ENCODE measurements at places on chromosomes 7 and 10.

GRCh38 chr10:72088889-72089575, 681 bp upstream of the SPOCK2 start:
- no peak for DNase-seq

GRCh38 chr10:103451091-103451813, 918 bp downstream of the CALHM2 start:
- no peak for DNase-seq

GRCh38 chr7:20240080-20240926, 23.1 kb upstream of the MACC1 start:
- DNase-seq: no peak

GRCh38 chr10:34143466-34143865, 671.6 kb downstream of the PARD3 start:
- DNase-seq: no peak

- no peak for DNase-seq
Observed at GRCh38 chr10:31170636-31171035, 139.0 kb upstream of the ZNF438 start.

Data from NCI-H2107 (cell line).